ENCODE measurements at places on chromosomes 11 and 22.

DNA sequence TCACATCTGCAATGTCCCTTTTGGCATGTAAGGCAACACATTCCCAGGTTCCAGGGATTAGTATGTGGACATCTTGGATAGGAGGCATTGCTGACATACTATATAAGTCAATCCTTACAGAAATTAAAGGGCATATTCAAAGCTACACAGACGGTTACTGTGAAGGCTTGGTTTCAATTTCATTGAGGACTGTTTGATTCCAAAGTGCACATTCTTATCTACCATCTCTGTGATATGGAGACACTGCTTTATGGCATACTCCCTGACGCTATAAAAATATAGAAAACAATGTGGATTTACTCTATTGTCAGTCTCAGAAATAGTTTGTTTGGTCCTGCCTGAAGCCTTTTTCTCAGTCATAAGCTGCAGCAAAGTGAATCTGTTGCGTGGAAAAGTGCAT is 1486.7 kb downstream of the FAM181B start:
- DNase-seq = no peak

DNA sequence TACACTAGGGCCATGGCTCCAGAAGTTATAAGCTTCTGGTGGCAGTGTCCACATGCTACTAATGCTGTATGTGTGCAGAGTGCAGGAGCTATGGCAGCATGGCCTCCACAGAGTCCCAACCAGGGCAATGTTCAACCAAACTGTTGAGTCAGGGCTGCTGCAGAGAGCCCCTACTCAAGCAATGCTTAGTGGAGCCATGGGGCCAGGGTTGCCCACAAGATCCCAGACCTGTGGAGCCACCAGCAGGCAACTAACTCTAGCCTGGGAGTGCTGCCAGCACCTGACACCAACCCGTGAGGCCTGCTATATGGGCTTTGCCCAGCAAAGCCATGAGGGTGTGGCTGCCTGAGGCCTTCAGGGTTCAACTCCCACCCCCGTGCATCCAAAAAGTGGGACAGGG is 655.2 kb downstream of the TBC1D22A start:
- no peak for DNase-seq

- no peak for DNase-seq
These were observed 70.4 kb upstream of the KCNQ1OT1 start for GRCh38 chr11:2770096-2770751.

GRCh38 chr22:27987557-27987956 is 68.5 kb upstream of the PITPNB start:
- DNase-seq = no peak

GRCh38 chr22:22937894-22938480 is 50.4 kb downstream of the IGLL5 start:
- DNase-seq = no peak

GRCh38 chr11:85517272-85517671 is 109.9 kb downstream of the DLG2 start:
- no peak for DNase-seq

DNA sequence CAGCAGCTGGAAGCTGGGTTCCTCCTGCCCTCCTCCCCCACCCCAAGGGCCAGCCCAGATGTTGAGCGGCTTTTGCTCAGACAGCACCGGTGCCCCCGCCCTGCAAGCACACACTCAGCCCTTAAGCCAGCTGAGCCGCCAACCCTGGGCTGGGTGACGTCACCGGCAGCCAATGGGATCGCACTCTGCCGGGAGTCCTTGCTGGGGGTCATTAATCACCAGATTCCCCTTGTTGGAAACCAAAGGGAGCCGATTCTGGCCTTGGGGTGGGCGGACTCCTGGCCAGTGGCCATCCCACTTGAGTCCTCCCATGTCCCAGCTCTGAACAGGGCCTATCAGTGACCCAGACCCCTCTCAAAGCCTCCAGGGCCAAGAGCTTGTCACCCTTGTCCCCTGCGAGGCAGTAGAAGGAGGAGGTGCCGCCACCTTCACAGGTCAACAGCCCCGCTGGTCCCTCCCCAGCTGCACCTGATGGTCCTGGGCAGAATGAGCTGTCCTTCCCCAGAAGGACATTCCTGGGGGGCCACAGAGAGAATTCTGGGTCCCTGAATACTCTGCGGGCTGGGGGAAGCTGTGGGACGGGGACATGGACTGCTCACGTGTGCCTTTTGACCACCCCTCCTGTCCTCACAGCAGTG is 7.4 kb downstream of the DUSP8 start:
- no peak for DNase-seq
